ENCODE measurements at places on chromosomes 5 and 9. TPM values are rescaled to one million over a fixed set of nuclear protein-coding genes. Genes with fewer than 3 reads are reported as not detected.

DNA sequence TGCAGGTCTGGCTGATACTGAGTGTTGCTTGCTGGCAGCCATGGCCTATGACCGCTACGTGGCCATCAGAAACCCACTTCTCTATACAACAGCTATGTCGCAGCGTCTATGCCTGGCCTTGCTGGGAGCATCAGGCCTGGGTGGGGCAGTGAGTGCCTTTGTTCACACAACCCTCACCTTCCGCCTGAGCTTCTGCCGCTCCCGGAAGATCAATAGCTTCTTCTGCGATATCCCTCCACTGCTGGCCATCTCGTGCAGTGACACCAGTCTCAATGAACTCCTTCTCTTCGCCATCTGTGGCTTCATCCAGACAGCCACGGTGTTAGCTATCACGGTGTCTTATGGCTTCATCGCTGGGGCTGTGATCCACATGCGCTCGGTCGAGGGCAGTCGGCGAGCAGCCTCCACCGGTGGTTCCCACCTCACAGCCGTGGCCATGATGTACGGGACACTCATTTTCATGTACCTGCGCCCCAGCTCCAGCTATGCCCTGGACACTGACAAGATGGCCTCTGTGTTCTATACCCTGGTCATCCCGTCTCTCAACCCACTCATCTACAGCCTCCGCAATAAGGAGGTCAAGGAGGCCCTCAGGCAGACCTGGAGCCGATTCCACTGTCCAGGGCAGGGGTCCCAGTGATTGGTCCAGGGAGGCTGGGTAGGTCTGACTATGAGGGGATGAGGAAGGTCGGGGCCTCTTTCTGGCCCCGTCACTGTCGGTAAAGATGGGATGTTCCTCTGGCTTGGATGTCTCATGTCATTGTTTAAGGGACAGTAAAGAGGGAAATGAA, 718 bp downstream of the OR5C1 start:
- no peak for DNase-seq

GRCh38 chr5:2112173-2113025, 229.7 kb upstream of the IRX4 start:
- DNase-seq: no peak

Gene ORM2
- polyA plus RNA-seq: not detected

DNA sequence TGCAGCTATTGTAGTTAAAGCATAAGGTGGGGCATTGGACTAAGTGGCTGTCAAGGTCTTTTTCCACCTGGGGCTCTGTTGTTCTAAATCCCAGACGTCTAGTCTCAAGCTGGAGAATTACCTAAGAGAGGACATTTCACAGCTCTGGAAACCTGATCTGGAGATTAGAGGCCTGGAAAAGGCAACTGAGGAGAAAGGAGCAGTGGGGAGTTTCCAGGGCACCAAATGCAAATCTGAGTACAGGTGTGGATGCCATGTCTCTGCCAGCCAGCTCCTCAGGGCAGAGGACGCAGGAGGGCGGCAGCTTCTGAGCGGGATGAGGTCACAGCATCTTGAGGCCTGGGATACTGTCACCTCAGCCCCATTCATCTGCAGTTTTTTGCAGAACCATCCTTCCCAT, 65.2 kb downstream of the PPARGC1B start:
- no peak for DNase-seq

Gene AFAP1L1
- polyA plus RNA-seq: 19.1 TPM

Gene TYRP1
- 2.0 TPM for polyA plus RNA-seq

DNA sequence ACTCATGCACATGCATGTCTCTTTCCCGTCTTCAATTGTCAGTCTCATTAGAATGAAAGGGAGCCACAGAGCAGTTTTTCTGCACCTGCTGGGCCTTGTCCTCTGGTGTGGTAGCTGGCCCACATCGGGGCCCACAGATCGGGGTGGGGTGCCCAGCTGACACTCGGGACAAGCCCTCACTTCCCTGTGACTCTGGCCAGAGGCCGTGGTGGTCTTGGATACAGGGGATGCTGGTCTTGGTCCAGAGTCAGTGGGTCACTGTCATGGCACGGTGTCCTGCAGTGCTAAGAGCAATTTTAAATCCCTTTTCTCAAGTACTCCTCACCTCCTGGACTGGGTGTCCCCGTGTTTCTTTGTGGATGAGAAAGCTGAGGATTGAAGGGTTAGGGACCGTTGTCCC, 193.2 kb downstream of the CACNA1B start:
- no peak for DNase-seq
